NCI-H2107 (cell line): ENCODE measurements at places on chromosomes 2 and 18.

DNA sequence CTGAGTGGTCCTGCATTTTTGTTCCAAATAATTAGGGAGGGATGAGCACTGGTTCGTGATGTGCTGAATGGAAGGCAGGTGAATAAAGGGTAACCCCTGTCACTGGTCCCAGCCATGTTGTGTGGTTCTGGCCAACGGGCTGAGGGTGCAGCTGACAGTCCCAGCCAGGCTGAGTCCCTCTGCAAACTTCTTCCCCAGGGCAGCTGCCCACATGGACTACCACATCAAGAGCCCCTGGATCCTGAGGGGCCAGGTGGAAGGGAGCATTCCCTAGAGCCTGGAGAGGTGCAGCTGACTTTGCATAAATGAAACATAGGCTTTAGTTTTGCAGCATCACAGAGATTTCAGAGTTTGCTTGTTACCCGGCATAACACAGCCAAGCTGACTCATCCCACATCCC, 219.8 kb upstream of the MYT1L start:
- DNase-seq, result no peak

DNA sequence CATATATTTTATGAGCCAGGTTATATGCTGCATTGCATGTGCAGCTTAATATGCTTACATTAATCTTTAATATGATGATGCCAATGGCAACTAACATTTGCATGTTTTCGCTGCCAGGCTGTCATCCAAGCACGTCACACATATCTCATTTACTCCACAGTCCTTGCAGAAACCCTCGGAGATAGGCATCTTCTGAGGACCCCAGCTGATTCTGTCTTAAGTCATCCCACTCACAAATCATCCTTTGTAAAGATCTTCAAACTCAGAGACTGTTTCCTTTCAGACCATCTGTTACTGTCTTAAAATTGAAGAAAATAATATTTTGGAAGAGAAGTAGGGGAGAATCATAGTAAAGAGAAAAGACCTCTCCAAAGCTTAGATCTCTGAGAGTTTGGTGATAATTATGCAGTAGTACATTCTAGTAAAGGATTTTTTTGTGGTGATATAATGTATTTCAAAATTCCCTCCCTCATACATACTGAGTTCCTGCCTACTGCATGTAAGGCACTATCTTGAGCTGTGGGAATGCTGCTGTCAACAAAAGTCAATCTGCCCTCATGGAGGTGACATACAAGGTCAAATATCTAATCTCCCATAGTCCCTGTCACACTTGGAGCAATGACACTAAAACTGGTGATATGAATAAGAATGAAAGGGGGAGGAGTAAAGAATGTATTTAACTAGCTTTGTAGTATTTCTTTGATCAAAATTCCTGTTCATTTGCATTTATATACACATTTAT, 11.0 kb downstream of the ITGA4 start:
- DNase-seq, result no peak

GRCh38 chr2:224198436-224198835, 159.3 kb upstream of the SERPINE2 start:
- DNase-seq, result no peak

- DNase-seq, result no peak
Measured at GRCh38 chr18:8734496-8734895, 29.1 kb downstream of the MTCL1 start.

GRCh38 chr2:189024901-189025618, 50.9 kb downstream of the COL3A1 start:
- no peak for DNase-seq

- DNase-seq, result no peak
Measured at GRCh38 chr18:8825729-8826375, 120.5 kb downstream of the MTCL1 start.

DNA sequence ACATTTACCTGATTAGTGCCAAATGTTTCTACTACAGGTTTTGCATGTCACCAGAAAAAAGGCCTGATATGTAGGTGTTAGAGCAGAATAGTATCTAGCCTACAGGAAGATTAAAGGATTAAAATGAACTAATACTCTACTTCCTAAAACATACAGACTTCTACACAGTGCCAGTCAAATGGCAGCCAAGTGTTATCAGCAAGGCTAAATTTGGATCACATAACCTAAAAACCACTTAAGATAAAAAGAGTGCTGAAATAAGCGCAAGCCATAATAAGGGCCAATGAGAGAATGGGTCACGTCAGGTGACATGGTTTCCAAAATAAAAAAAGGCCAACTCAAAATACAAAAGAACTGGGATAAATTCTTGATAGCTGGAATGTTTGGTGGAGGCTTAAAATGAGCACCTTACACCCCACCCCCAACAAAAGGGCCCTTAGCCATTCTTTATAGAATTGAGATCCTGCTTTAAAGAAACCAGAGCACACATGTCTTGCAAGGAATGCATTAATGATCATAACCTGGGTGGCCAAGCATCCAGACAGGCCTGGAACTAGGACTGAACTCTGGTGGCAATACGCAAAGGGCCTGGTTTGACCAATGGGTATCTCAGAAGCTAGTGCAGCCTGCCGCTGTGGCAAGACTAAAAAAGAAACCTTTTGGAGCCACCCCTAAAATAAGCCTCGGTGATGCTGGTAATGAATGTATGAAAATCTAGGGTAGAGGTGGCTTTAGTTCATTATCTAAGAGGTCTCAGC, 32.4 kb downstream of the IRS1 start:
- no peak for DNase-seq

DNA sequence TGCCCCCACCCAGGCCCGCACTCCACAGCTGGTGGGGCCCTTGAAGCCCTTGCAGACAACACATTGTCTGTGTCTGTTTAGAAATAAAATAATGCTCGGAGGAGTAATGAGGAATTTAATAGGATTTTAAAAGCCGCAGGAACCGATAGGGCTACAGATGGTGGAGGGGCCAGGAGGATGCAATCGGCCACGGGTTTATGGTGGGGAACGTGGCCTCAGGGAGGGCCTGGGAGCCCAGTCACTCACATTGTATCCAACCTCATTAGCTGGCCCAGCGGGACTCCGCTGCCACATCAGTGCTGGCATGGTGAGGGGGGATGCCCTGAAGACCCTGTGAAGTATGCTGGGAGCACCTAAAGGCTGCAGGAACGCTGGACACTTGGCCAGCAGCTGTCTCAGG, 252.0 kb downstream of the CELF4 start:
- no peak for DNase-seq

GRCh38 chr18:50315100-50315871, 27.8 kb upstream of the CXXC1 start:
- no peak for DNase-seq

DNA sequence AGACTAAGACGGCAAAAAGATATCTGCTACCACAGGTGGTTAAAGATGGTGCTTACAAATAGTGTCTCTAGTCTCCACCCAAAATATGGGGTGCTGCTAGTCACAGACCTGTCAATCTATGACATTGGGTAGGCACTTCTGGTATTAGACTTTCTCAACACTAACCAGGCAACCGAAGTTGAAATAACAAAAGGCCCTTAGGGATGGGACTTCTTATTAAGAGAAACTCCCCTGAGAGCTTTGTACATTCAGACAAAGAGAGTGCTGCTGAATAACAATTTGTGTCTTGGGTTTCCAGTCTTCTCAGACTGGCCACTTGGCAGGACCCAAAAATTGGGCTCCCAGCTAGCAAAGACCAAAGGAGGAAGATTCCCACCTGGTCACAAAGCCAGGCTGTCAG, 310.0 kb downstream of the CNTNAP5 start:
- no peak for DNase-seq

DNA sequence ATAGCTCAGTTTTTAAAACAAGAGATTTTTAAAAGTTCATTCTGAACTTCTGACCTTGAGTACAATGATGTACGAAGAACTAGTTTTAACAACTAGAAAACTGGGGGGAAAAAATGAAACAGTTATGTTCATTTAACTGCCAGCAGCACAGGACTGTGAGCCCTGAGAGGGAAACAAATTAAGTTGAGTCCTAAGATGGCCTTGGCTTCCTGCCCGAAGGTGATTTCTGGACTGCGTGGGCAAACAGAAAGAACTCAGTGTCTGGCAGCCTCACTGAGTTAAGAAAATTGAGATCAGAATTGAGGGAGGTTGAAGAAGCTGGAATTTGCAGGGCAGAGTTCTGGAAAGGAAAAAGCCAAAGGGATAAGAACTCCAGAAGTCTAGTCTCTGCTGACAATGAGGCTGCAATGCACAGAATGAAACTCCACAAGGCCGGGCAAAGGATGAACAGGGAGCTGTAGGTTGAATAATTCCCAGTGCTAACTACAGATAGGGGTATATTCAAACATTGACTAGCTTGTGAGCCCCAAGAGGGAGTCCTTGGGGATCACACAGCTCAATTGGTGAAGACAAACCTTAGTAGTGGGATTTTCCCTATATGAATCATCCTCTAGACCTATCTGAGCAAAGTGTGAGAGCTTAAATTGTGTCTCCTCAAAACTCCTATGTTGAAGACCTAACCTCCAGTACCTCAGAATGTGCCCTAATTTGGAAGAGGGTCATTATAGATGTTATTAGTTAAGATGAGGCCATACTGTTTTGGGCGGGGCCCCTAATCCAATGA, 13.1 kb upstream of the CRACDL start:
- DNase-seq, result no peak

DNA sequence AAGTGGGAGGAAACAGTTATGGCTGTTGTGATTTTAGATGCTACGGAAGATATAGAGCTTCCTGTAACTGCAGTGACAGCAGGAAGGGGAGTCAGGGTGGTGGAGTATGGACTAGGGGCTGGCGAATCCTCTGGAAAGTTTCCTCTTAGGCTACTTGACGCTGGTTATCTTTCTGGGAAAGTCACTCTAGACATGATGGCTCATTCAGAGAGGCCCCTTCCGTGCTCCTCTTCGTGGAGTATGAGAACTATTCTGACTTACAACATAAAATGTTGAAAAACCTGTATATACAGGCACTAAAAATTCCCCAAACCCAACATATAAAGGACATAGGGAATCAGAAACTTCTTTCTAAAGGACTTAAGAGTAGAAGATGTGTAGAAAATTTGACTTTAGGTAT, 78.8 kb downstream of the C18orf54 start:
- no peak for DNase-seq

DNA sequence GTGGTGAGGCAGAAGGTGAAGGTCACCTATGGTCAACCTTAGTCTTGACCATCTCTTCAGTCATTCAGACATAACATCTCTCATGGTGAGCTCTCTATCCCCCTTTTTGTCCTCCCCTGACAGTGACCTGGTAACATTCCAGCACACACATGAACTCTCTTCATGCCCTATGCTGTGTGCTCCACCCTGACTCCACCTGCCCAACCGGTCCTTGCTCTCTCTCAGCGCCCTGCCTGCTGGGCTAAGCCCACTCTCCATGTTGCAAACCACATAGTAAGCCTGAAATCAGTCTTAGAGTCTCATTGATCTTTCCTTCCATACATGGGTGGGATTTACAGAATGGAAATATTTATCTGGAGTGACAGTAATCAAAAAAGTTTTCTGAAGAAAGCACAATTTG, 52.8 kb downstream of the MARCO start:
- no peak for DNase-seq

DNA sequence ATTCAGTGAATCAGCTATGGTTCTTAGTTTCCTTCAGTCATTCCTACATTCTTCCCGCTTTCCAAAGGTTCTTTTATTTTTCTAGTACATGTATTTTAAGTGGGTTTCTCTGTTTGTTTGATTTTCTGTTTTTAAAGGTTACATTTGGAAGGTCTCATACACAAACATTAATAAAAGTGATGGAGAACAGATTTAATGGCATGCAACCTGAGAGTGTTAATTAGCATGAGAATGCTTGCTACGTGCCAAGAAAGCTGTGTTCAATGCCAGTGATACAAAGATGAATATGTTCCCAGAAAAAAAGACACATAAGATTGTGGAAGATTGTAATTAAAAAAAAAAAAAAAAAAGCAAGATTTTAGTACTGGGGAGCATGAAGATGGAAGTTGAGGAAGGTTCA, 61.8 kb upstream of the CDC42EP3 start:
- DNase-seq, result no peak

- no peak for DNase-seq
Measured at GRCh38 chr2:237932731-237933131, 34.1 kb upstream of the UBE2F start.

- DNase-seq, result no peak
Measured at GRCh38 chr18:78861116-78861515, 118.5 kb upstream of the SALL3 start.

- DNase-seq, result no peak
Measured at GRCh38 chr2:68244456-68244855, 7.9 kb downstream of the PPP3R1 start.

DNA sequence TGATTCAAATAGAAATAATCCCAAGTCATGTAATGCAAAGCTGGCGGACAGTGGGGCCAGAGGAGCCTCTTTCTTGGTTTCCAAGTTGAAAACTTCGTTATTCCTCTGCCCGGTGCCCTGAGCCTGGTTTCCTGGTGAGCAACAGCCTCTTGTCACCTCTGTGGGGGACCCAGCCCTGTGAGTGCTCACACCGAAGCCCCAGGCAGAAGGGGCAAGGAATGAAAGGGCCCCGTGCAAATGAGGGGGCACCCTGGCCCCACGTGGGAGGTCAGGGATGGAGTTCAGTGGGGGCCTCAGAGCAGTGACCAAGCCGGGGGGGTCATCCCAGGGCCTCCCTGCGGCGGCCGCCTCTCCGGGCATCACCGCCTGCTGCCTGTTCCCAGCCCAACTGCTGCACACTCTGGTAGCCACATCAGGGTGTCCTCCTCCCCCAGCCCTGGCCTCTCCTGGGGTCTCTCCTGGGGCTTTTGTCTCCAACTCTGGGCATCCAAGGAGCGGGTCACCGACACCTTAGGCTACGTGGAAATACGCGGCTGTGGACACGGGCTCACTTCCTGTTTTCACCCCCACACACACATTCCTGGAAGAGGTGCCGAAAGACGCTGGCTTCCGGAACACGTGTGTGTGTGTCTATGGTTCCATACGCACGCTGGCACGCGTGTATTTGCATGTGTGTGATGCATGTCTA, 64.5 kb downstream of the TWIST2 start:
- DNase-seq, result no peak

- DNase-seq, result no peak
Measured at GRCh38 chr2:109440499-109441156, 173.1 kb downstream of the SEPTIN10 start.

- DNase-seq, result no peak
Measured at GRCh38 chr2:225136552-225136951, 94.3 kb upstream of the DOCK10 start.

- DNase-seq, result peak; percentile 35
Measured at GRCh38 chr2:1787755-1788477, 43.6 kb upstream of the PXDN start.

GRCh38 chr18:22637787-22638186, 220.1 kb upstream of the CTAGE1 start:
- DNase-seq, result no peak

- no peak for DNase-seq
Measured at GRCh38 chr18:1149709-1150108, 245.0 kb downstream of the ADCYAP1 start.

GRCh38 chr2:33321236-33321771, 155.1 kb upstream of the RASGRP3 start:
- no peak for DNase-seq

GRCh38 chr2:172449911-172450550, 22.6 kb downstream of the ITGA6 start:
- DNase-seq, result no peak

DNA sequence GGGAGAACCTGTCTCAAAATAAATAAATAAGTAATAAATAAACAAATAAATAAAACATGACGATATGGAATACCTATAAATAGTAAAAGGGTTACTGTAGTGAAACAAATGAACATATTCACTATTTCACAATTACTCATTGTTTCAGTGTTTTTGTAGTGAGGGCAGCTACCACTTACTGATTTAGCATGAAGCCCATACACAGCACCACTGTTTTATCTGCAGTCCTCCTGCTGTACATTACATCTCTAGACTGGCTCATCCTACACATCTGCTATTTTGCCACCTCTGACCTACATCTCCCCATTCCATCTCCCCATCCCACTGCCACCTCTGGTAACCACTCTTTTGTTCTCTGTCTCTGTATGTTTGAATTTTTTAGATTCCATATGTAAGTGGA, 332.7 kb upstream of the SMIM21 start:
- no peak for DNase-seq
